ENCODE measurements at places on chromosomes 2 and 18.
A peak's percentile ranks its signal among the peaks of the same experiment; 100 is the strongest.

DNA sequence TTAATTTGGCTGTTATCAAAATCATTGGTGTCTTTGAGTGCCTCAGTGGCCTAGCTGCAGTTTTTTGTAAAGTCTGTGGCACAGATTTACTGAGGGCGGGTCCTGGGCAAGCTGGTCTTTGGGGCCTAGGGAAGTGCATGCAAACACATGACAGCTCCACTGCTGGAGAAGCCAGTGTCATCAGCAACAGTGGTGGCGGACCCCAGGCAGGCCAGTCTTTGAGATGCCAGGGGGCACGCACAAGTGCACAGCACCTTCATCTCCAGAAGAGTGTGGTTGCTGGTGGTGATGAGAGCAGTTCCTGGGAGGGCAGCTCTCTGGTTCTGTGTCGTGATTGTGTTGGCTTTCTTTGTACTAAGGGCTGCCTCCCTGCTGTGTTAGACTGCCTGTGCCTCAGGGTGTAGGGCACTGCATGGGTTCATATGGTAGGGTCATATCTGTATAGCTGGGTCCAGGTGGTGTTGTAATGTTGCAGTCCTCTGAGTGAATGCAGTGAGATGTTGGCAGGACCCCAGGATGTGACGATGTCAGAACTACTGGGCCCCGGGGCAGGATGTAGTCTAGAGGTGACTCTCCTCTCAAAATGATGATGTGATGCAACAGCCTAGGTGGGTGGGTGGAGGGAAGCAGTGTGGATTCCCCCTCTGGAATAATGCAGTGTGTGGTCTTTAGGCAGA, 646.7 kb upstream of the CDH2 start:
- no peak for DNase-seq

DNA sequence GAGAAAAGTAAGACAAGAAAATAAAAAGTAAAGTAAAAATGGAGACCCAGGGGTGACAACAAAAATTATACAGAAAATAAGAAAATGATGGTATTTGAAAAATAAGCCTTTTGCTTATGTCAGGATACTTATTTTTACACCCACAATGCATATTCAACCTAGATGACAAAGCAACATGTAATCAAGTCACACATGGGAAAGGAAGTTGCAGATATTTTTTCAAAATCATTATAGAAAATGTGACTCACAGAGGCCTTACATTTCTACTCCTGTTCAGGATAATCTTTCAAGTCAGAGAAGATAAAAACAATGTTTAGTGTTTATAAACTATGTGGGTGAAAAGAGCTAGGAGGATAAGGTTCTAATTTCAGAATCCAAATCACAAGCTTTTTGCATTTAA, 275.3 kb upstream of the UBE2E3 start:
- no peak for DNase-seq

DNA sequence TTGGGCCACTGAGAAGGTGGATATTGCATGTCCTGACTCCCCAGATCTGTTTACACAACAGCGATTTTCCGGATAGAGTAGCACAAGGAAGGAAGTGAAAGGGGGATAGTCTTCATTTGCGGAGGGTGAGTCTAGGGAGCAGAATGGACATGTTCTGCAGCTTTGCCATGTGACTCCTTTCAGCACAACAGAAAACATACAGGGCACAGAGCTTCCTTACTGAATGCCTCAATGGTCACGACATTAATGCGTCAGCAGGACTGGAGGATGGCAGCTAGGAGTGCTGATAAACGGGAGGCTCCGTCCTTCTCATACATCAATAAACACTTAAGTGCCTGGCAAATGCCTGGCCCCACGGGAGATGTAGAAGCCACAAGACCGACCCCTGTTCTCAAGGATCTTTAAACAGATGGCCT, 163.0 kb downstream of the FAM210A start:
- no peak for DNase-seq

GRCh38 chr2:148989882-148990493, 48.5 kb upstream of the LYPD6B start:
- peak; percentile 62 for DNase-seq

- DNase-seq, result no peak
These were observed 50.3 kb upstream of the ETAA1 start for GRCh38 chr2:67346718-67347407.

DNA sequence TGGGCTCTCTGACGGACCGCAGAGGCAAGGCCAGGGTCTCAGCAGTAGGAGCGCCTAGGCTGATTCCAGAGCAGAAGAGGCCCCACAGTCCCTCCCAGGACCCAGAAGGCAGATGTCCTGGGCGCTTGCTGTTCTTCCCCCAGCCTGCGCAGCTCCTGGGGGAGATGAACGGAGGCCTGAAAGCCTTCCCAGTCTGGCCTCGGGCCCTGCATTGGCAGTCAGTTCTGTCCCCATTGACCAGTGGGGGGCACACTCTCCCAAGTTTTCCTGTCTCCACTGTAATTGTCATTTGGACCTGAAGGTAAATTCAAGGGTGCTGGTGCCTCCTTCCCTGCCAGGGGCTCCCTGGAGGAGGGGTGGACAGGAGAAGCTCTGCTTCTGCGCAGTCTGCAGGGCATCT, 345.7 kb downstream of the CYP26B1 start:
- no peak for DNase-seq

GRCh38 chr2:120793682-120794403, 58.2 kb downstream of the GLI2 start:
- DNase-seq, result no peak

- DNase-seq, result peak; percentile 58
These were observed 95.5 kb downstream of the THNSL2 start for GRCh38 chr2:88265352-88266303.

DNA sequence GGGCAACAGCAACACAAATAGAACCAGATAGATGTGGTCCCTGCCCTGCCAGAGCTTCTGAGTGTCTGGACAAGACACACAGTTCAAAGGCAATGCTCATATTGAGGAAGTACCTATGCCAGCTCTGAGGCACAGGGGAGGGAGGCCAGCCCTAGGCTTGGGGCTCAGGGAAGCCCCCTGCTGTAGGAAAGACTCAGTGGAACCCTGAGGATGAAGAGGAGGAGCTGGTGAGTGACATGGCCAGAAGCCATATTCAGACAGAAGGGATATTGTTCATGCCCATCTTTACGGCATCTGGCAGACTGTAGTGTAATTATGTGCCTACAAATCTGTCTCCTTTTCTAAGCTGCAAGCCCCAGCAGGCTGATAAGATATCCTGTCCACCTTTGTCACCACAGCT, 8.8 kb downstream of the SIGLEC15 start:
- DNase-seq, result no peak

- DNase-seq, result no peak
These were observed 518.6 kb upstream of the MYT1L start for GRCh38 chr2:2849464-2850217.

DNA sequence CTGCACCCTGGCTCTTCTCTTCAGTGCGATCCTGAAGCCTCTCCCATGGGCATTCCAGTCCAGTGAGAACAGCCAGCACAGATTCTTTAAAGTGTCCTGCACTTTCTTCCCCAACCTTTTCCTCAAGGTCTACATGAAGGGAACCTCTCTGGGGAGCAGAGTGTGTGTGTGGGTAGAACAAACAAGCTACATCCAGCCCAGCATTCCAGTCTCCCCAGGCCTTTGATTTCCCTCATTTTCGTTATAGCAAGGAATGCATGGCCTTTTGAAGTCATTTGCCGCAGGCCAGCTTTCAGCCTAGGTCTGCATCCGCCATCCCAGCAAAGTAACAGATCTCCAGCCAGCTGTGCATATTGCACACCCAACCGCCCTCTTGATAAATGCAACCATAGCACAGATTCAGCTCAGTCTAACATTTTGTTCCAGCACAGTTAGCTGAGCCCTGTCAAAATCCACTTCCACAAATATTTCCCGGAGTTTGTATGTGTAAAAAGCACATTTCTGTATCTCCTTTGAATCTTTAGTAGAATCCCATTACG, 44.6 kb downstream of the CD8B2 start:
- DNase-seq, result no peak

GRCh38 chr2:233365861-233366520, 11.7 kb downstream of the DGKD start:
- no peak for DNase-seq

- DNase-seq, result no peak
These were observed 501.9 kb upstream of the KLHL29 start for GRCh38 chr2:22883054-22883453.

GRCh38 chr18:77181950-77182707, 49.5 kb upstream of the MBP start:
- no peak for DNase-seq

DNA sequence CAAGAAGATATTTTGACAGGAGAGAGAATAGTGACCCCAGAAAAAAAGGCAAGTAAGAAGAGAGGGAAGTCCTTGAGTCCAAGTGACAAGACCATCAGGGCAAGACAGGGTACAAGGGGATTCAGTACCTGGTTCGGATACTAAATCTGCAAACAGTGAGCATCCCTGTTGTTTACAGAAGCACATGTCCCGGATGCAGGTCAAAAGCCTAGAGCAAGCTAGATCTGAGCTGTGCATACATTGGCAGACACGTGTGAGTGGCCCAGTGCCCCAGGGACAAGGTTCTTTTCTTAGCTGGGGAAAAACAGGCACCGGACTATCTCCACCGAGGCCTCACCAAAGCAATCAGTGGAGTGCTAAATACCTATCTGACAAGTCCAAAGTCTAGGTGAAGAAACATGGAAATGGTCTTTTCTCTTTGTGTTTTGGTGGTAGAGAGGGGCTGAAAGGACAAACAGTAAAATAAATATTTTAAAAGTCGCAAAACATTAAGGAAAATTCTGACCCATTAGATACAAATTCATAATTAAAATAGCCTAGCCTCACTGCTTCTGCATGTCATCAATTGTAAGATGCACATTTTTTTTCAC, 165.2 kb downstream of the SUCLG1 start:
- no peak for DNase-seq

GRCh38 chr18:75784390-75784789, 356.9 kb upstream of the SMIM21 start:
- DNase-seq, result no peak

DNA sequence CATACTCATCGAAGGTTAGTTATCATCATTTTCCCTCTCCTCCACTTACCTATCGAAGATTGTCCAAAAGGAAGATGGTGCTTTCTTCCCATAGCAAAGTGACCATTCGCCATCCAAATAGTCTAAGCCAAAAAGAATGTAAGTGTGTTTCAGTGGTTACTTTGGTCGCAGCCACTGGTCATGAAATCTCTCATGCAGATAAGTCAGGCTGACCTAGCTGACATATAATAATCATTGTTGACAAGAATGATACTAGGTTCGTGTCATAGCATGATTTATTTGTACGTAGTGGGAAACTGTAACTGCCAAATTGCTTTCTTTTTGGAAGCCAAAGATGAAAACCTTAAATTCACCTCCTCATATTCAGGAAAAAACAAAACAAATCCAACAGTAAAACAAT, 89.6 kb upstream of the PMAIP1 start:
- no peak for DNase-seq

DNA sequence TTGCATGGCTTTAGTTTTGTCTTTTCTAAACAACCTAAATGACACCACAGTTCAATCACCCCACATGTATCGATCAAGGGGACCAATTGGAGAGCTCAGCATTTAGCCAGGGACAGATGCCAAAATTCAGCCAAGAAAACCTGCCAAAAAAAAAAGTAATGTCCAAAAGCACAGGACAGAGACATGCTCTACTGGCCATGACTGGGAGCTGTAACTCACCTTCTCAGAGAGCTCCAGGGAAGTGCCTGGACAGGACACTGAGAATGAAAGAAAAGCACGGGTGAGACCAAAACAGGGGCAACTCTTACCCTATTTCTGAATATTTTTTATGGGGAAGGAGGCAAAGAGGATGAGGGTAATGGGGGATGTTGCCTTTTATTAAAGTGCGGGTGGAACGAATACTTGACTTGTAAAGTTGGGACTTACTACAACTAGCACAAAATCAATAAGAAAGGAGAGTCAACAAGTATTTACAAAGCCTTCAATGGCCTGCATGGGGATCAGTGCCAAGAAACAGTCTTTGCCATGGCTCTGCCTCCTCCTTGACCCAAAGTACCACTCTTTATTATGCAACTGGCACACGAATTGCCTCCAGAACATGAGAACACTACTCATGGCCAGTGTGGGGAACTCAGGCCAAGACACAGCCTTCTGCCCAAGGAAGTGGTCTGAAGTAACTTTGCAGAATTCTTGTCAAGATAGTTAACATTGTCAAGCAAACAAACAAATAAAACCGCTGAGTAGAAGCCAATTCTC, 72.9 kb upstream of the HK2 start:
- DNase-seq, result no peak

DNA sequence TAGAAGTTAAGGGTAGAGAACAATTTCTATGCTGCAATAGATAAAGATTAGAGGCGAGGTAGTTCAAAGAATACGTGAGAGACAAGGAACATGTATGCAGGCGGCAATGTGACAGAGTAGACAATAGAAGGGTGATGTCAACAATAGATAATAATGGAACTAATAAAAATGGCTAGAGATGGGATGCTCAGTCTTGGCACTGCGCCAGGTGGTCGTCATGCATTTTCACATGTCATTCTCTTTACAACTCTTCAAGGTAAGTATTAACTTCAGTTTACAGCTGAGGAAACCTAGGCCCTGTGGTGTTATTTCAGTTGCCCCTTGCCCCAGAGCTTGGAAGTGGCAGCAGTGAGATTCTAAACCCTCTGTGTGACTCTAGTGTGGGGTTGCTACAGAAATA, 890.7 kb upstream of the CELF4 start:
- no peak for DNase-seq

DNA sequence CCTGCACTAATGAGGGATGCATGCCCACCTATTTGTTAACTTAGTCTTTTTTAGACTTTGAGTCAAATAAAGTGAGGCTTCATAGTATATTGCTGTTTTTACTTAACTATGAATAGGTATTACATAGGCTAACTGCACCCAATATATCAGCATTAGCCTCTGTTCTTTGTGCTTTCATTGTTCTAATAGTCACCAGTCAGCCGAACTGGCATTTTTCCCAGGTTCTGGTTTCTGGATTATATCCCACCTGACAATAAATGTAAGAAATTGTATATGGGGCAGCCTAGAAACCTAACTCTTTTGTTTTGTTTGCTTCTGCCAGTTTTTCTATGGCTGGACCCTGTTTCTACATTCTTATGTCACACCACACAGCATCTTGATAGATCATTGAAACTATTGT, 1672.4 kb upstream of the LRRTM1 start:
- DNase-seq, result no peak
